COR-L47 (cell line): ENCODE measurements at places on chromosomes 6 and 20.
A peak's percentile ranks its signal among the peaks of the same experiment; 100 is the strongest.

DNA sequence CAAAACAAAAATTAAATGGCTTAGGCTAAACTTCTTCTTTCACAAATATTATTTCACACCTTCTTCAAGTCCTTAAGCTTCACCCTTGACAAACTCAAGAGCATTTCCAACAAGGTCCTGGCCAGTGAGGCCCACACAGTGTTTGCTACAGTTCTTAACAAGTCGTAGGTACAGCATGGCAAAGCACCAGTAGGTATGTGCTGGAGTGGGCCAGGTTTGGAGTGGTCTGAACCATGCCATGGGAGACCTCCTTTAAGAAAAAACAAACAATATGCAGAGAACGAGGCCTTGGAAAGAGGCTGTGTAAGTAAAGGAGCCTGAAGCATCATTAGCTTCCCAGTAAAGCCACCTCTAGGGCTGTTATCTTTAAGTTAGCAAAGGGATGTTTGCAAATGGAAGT, 154.3 kb upstream of the SNX9 start:
- DNase-seq = no peak

GRCh38 chr6:166718516-166718915, 91.5 kb upstream of the RPS6KA2 start:
- no peak for DNase-seq

DNA sequence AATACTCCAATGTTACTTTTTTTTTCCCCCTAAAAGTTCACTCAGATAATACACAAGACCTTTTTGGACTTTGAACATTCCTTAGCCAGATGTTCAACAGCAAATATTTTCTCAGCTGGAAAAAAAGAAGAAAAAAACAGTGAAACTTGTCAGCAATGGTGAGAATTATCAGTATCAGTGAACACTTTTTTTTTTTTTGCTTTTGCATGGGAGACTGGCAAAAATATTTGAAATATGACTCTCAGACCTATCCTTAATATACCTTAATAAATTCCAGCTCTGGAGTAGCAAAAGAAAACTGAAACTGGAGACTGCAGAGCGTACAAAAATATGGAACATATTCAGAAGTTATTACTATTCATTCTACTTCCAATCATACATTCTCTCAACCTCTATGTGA, 92.3 kb downstream of the RFPL4B start:
- DNase-seq = no peak

DNA sequence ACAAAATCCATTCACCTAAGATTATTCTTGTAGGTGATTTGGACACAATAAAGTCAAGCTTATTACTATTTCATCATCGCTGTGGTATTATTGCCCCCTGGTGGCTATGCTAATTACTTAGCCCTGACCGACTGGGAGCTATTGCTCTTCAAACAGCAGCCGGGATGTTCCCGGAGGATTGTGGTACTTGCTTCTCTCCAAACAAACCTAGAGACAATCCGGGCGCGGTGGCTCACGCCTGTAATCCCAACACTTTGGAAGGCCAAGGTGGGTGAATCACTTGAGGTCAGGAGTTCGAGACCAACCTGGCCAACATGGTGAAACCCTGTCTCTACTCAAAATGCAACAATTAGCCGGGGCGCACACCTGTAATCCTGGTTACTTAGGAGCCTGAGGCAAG, 15.4 kb upstream of the STMND1 start:
- peak; percentile 56 for DNase-seq

DNA sequence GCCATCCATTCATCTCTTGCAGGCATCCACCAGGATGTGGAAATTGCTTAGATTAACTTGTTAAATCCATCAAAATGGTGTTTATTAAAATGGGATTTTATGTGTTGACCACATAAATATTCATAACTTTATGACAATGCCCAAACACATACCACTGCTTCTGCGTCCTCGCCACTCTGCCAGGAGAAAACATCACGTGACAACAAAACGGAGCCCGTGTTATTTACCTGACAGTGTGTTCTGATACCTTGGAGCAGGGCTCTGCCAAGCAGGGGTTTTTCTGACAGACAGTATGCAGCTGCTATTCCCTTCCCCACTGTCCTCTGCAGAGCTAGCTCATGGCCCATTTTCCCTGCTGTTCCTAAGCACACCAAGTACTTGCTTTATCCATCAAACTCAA, 279.5 kb upstream of the CHD6 start:
- DNase-seq = no peak

- DNase-seq = no peak
Measured at GRCh38 chr6:159261995-159262394, 92.8 kb downstream of the FNDC1 start.

DNA sequence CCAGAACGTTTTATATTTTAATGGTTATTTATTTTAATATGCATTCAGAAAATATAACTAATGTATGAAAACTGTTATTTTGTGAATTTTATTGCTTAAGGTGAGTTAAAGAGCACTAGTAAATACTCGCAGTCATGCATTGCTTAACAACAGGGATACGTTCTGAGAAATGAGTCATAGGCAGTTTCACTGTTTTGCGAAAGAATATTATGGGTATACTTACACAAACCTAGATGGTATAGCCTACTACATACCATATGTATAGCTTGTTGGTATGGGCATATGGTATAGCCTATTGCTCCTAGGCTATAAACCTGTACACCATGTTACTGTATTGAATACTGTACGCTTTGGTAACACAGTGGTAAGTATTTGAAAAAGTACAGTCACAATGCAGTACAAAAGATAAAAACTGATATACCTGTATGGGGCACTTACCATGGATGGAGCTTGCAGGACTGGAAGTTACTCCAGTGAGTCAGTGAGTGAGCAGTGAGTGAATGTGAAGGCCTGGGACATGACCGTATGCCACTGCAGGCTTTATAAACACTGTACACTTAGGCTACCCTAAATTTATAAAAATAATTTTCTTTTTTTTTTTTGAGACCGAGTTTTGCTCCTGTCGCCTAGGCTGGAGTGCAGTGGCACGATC, 38.5 kb downstream of the ARFGEF2 start:
- DNase-seq = no peak

GRCh38 chr20:62134735-62135231, 8.4 kb downstream of the PSMA7 start:
- no peak for DNase-seq

DNA sequence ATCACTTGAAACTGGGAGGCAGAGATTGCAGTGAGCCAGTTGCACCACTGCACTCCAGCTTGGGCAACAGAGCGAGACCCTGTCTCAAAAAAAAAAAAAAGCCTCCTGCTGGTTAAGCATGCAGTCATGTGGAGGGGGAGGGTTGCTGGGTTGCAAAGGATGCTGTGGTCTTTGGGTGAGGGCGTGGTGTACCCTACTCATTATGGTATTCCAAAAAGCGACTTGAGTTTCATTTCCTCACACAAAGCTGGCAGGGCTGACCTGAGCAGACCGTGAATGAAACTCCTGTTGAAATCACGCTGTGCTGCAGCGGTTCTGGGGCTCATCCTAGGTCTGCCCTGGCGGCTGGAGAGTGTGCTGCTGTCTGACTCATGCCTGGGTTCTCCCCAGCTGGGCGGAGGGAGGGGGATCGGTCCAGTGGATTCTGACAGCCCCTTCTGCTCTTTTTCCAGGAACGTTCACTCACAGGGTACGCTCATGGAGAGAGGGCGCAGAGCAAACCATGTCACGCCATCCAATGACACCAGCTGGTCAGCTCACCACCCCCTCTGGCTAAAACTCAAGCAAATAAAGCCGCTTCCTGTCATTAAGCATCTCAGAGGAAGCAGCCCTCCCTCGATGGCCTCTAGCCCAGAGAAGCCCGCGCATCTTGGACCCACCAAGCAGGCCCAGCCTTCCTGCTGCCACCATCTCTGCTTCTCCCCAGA, 166.2 kb downstream of the SCML4 start:
- DNase-seq = peak; percentile 29

GRCh38 chr6:128657181-128657580, 136.8 kb upstream of the PTPRK start:
- DNase-seq = no peak

DNA sequence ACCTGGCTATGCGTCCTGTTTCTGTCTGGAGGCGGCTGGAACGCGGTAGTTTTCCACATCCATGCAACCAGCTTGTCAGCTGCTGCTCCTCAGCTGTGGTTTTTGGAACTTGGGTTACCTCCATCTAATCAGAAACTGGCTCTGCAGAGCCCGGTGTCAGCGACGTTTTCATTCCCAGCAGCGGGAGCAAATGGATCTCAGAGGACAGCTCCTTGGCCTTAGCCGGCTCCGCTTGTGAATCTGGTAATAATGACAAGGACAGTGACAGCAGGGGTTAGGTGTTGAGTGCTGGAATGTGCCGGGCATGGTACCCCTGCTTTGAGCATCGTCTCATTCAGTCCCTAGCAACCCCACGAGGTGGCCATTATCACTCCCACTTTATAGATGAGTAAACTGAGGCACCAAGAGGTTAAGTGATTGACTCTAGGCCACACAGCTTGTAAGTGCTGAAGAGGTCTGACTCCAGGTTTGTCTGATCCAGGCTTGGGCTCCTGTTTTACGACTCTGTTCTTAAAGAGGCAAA, 1.3 kb downstream of the SLCO4A1 start:
- no peak for DNase-seq

- DNase-seq = peak; percentile 19
Measured at GRCh38 chr6:105484238-105485161, 81.6 kb upstream of the PREP start.

- DNase-seq = no peak
Measured at GRCh38 chr6:108497883-108498282, 62.8 kb upstream of the FOXO3 start.

GRCh38 chr6:72032086-72032485, 145.7 kb downstream of the RIMS1 start:
- no peak for DNase-seq

DNA sequence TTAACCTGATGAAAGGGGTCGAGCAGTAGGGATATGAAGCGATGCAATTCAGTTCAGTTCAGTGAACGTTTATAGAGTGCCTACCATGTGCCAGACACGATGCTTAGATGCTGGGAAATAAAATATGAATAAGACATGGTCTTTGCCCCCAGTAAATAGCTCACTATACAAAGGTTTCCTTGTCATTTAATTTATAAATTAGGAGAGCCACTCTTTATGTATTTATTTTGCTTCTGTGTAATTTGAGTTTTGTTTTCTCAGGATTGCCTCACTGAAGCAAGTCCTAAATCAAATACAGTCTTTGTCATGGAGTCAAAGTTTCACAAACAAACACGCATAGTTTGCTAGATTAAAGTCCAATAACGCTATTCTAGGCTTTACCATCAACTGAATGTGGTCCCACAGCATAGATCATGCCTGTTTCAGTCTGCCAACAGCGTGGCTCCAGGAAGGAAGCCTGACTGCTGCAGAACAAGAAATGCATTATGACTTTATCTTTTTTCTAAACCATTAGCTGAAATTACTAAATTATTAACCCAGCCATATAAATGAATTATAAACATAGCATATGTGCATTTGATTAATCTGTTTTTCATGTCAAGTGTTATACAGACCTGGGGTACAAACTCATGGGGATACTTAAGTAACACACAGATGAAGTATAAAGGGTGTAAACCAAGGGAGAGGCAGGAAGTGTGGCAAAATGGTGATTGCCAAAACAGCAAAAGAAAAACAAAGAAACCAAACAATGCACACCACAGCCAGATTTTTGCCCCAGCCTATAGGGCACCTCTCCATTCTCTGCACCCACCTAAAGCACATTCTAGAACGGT, 29.8 kb upstream of the CCN2 start:
- DNase-seq = no peak

DNA sequence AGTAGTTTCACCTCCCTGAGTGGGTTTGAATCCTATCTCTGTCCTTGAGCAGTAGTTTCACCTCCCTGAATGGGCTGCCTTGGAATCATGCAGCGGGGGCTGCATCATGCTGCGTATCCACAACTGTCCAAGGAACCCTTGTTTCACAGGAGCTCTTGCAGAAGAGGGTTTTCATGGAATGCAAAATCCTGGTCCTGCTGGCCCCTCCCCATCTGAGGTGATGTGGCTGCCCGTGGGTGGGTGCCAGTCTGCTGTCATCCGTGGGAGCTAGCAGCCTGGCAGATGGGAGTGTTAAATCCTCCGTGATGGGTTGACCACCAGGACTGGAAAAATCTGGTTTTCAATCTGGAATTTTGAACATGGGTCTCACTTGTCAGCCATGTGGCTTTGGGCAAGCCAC, 21.7 kb downstream of the ZBP1 start:
- no peak for DNase-seq

DNA sequence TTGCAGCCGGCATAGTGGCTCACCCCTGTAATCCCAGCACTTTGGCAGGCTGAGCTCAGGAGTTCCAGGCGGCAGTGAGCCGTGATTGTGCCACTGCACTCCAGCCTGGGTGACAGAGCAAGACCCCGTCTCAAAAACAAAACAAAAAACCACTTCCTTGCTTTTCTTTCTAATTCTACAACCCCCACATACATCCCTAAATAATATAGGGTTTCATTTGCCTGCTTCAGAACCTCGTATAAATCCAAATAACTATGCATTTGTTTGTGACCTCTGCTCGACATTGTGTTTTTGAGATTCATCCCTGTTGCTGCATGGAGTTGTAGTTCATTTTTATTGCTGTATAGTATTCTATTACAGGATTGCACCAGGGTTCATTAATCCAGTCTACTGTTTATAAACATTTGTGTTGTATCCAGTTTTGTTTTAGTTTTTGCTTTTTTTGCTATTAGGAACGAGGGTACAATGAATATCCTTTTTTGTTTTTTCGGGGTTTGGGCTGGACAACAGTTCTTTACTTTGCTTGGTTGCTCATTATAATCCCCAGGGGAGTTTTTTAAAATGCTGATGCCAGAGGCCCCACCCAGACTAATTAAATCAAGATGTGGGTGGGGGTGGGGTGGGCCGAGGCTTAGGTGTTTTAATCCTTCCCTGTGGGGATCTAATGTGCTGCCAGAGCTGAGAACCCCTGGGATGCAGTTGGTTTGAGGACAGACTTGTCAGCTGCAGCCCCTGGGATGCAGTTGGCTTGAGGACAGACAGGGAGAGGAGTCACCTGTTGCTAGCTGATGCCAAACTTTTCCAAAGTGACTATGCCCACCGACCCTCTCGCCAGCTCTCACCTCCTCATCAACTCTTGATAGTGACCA, 2.4 kb upstream of the SNAI1 start:
- DNase-seq = peak; percentile 46

GRCh38 chr6:128519132-128519930, 1.1 kb downstream of the PTPRK start:
- DNase-seq = peak; percentile 40

DNA sequence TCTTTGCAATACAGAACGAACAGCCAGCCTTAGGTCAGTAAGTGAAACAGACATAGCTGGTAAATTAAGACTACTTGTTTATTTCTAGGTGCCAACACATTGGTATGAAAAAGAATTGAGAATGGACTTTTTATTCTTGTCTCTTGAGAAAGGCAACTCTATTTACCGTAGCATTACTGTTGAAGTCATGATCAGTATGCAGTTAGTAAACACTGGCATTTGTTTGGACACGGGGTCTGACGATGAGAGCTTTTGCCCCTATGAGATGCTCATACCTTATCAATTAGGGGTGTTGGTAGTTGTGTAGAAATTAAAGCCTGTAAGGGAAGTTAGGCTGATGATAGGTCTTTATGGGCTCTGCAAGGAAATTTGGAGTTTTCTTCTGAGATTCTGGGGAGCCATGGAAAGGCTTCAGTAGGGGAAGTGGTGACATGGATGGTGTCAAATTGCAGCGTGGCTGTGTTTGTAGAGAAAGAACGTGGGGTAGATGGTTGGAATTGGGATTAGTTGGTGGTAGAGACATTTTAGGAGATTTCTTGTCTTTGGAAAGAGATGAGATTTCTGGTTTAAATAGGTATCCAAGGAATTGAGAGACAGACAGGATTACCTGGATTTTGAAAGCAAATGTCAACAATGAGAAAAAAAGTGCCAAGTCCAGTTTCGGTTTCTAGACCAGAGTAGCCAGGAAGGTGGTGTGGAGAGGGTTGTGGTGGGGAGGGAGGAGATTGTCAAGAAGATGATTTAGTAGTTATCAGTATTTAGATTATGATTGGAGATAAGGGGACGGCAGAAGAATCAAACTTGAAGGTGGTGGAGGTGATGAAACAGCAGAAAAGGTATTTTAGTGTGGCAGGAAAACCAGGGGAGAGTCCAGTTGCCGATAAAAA, 116.6 kb downstream of the JARID2 start:
- DNase-seq = no peak
